AG09309 (cell line): ENCODE measurements at places on chromosomes 11 and 22.

DNA sequence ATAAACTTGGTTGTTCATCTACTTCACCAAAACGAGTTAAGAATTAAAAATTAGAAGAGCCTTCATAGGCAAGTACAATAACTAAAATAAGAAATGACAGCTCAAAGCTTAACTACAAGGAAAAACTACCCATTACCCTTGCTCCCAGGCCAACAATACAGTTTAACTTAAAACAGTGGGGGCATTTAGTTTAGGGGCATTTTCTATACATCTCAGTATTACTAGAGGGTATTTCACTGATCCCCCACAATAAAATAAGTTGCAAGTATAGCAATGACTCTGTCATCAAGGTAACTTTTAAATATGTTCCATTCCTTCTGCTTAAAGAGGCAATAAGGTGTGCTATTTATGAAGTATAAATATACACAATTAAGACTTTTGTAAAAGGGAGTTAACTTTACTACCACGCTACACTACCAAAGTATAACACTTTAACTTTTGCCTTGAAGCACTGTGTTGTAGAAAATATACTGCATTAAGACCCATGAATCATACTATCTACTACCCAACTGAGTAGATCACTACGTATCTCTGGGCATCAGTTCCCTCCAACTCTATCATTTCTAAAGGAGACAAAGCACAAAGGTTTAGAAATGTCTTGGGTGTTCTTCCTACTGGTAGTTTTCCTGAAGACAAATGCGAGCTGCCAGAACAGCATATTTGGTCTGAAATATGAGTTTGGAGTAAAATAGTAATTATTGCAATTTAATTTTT, 29.8 kb downstream of the CHORDC1 start:
- DNase-seq: no peak

DNA sequence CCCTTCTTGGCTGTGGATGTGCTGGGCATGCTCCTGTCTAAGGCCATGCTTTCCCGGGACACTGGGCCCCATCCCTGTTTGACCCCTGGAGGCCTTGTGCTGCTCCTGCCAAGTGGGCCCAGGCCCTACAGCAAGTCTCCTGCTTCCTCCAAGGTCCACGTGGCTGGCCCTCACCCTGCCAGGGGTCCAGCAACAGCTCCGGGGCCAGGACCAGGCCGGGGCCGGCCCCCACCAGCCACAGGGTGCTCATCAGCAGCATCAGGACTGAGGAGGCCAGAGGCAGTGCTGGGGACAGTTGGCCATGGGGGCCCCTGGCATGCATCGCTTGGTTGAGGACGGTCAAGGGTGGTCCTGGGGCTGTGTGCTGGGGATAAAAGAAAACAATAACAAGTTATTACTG, 2.5 kb downstream of the RHBDD3 start:
- no peak for DNase-seq

- DNase-seq: no peak
Measured at GRCh38 chr11:49213026-49213560, 4.7 kb upstream of the FOLH1 start.

DNA sequence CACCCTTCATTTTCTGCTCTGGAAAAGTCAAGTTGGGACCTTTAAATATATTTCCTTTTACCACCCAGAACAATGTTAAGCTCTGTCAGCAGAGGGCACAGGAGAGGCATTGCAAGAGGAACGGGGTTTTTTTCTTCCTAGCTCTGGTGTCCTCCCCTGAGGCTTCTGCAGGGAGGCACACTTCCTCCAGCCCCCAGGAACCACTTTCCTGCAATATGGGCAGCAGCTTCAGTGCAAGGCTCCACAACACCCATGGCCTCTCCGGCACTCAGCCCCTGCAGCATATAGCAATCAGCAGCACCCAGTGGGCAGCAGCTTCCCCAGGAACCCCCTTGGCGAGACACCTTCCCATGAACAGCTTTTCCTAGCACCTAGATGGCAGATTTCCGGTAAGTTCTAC, 101.4 kb downstream of the SYT9 start:
- no peak for DNase-seq
